ENCODE measurements at places on chromosomes 1 and 21. TPM values are rescaled to one million over a fixed set of nuclear protein-coding genes. Genes with fewer than 3 reads are reported as not detected.

DNA sequence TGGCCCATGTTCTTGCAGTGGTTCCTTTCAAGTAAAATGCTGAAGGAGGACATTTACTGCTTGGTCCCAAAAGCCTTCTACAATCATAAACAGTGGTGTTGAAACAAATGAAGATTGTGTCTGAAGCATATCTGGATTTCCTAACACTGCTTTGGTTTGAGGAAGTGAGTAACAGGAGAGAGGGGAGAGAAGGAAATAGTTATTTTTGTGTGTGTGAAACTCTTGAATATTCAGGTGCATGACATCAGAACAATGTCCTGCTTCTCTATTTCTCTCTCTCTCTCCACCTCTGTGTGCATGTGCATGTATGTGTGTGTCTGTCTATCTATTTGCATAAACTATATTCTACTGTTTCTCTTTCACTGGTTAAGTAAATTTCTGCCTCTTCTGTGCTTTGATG, 61.4 kb upstream of the TNFSF18 start:
- DNase-seq = no peak

Gene LCE3D
- total RNA-seq = not detected

Gene TARDBP
- total RNA-seq = 195 TPM

Gene SHE
- total RNA-seq = 0.59 TPM

Gene CASP9
- 15.5 TPM for total RNA-seq

DNA sequence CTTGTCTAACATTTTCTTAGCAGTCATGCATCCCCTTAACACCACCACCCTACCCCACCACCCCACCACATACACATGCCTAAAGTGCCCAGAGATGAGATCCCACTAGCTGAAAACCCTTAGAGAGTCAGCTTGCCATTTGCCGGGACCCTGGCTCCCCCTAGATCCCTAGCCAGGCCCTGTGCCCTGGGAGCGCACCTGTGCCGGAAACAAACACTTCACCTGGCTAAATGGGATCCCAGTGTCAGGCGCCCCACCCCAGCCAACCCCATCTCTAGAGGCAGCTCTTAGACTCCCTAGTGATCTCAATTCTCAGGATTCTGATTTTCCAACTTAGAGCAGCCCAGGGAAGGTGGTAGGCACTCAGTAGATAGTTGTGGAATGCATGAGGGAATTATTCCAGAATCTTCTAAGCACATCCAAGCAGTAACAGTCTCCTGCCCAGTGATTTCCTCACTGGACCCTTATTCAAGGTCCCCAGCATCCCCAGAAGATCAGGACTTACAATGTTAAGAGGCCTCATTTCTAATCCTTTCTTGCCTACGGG, 105.2 kb downstream of the LAMC2 start:
- no peak for DNase-seq

Gene FAM72A
- total RNA-seq = 10.7 TPM

DNA sequence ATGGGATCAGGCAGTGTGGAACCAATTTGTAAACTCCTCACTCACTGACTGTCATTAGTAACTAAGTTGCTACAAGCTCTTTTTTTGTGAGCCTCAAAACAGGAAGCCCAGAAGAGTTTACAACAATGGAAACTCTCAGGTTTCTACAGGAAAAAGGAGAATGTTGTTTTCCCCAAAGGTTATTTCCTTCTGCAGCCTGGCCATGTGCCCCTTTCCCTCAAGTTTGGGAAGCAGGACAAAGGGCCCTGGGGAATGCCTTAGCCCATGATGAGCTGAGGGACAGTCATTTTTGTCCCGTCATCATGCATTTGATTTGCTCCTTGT, 395.9 kb downstream of the KIF26B start:
- no peak for DNase-seq

GRCh38 chr21:44867464-44867863, 6.0 kb downstream of the PTTG1IP start:
- no peak for DNase-seq

GRCh38 chr1:61743716-61744580, 1.7 kb downstream of the PATJ start:
- DNase-seq = peak; percentile 66

Data from endodermal cell (in vitro differentiated cells).